ENCODE measurements at places on chromosomes 7 and 10.

GRCh38 chr7:45196374-45196773 lies 38.8 kb downstream of the RAMP3 start:
- no peak for DNase-seq

- peak; percentile 49 for DNase-seq
Measured at GRCh38 chr7:71521506-71521905, 389.6 kb downstream of the GALNT17 start.

DNA sequence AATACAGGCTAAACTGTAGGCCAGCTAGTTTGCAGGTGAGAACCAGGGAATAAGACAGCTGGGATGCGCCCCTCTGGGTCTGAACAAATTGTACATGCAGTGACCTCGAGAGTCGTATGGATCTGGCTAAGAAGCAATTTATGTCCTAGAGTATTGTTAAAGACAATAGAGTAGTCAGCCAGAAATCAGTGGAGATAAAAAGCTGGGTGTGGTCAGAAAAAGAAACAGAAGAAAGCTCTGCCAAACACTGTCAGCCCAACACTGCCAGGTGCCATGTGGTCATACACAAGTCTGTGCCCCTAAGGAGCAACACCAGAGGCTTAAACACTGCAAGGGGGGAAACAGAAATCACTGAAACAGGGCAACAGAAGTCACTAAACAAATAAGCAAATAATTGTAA lies 62.2 kb downstream of the CNOT4 start:
- DNase-seq, result no peak

- DNase-seq, result peak; percentile 18
Measured at GRCh38 chr7:8014399-8014798, 45.8 kb downstream of the GLCCI1 start.

DNA sequence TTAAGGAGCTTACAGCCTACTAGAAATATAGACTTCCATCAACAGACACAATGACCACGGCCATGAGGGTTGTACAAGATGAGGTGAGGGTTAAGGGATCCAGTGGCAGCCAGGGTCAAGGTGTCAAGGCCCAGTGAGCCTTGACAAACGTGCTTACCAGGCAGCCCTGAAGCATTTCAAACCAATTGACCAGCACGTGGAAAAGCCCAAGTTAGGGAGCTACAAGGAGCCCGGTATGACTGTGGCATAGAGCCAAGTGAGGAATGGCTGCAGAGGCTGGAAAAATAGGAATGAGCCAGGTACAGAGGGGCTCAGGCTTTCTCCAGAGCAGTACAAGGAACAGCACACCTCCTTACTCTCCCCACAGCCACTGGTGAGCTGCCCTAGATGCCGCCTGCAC lies 12.7 kb downstream of the AFAP1L2 start:
- DNase-seq, result no peak

GRCh38 chr10:102773986-102774385 lies 30.2 kb downstream of the WBP1L start:
- no peak for DNase-seq

GRCh38 chr7:49112222-49112621 lies 187.9 kb downstream of the CDC14C start:
- DNase-seq, result no peak

DNA sequence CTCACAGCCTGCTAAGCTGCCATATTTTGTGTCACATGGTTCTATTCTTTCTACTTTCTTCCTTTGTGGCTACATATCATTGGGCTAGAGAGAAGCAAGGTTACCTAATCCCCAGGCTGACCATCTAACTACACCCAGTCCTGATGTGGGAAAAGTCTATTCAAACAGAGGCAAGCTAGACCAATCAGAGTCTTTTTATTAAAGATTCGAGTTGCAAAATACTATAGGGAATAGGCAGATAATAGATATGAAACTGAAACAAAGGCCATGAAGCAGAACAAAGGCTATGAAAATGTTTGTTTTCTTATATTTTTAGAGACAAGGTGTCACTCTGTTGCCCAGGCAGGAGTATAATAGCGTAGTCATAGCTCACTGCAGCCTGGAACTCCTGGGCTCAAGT lies 36.7 kb downstream of the MTERF1 start:
- no peak for DNase-seq

DNA sequence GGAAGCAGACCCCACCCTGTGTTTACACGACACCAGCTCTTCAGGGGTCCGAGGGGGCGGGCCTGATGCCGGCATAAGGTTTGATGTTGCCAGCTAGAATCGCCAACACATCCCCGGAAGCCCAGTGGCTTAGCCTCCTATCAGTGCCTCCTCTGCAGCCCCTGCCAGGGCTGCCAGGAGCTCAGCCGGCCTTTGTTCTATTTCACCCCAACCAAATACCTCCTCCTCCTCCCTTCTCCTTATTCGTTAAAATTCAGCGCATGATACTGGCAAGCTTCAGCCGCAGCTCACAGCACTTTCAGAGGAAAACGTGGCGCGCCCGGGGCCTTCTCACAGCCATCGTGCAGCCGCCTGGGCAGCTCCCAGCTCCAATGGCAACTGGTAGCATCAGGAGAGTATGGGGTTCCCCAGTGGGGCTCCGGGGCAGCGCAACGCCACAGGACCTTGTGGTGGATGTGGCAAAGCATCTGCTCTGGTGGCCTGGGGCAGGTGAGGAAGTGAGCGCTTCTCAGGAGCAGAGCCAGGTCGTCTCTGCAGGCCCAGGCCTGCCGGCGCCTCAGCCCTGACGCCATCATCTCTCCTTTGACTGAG lies 176.4 kb upstream of the RHEB start:
- DNase-seq, result peak; percentile 35

DNA sequence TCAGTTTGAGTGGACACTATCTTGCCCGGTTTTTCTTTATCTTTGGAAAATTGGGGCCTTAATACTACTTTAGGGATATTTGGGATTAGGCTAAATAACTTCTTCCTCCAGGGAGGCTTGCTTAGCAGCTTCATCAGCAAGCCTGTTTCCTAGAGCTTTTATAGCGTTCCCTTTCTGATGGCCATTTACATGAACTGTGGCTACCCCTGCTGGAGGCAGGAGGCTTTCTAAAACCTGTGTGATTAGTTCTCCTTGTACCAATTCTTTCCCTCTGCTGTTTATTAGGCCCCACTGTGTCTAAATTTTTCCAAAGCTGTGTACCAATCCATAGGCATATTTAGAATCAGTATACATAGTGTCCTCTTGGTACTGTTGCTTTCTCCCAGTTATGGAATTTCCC lies 61.7 kb upstream of the CNTNAP2 start:
- no peak for DNase-seq

GRCh38 chr7:119943942-119944600 lies 328.9 kb upstream of the KCND2 start:
- DNase-seq, result no peak

DNA sequence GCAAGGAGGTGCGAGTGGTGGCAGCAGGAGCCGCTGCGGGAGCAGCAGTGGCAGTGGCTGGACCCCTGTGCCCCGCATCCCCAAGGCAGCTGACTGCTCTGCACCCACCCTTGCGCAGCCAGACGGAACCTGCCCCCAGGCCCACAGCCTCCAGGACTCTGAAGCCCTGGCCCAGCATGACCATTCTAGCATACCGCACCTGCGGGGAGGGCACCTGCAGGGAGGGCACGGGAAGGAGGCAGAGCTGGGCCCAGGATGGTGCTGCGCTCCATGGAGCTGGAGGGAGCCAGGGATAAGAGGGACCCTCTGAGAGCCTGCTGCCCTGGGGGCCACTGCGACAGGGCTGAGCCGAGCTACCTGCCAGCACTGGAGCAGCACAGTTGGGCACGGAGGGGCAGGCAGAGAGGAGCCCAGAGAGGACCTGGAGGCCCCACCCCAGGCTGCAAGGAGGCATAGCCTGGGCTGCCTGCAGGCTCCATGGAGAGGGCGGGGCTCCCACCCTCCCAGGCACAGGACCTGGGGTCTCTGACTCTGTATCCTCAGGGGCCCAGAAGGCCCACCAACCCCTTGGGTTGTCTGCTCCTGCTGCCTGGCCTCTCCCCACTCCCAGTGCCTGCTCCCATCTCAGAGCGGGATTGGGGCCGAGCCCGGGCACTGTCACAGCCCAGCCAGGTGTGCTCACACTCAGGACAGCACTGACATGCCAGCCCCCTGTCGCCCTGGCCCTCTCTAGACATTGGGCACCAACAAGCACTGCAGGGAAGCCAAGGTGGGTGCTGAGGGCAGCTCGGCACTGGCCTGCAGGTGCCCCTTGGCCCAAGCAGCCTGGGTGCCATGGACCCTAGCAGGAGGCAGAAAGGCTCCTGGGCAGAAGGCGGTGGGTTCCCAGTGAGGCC lies 87.6 kb downstream of the HTR7 start:
- no peak for DNase-seq

DNA sequence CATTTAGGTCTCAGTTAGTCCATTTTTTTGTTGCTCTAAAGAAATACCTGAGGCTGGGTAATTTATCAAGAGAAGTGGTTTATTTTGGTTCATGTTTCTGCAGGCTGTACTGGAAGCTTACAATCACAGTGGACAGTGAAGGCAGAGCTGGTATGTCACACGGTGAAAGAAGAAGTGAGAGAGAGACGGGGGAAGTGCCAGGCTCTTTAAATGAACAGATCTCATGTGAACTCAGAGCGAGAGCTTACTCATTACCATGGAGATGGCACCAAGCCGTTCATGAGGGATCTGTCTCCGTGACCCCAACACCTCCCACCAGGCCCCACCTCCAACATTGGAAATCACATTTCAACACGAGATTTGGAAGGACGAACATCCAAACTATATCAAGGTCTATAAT lies 18.9 kb upstream of the PNLIPRP3 start:
- DNase-seq, result no peak

GRCh38 chr10:74034301-74034700 lies 36.4 kb downstream of the VCL start:
- DNase-seq, result no peak

- DNase-seq, result no peak
Measured at GRCh38 chr7:8702807-8703206, 269.4 kb downstream of the NXPH1 start.

DNA sequence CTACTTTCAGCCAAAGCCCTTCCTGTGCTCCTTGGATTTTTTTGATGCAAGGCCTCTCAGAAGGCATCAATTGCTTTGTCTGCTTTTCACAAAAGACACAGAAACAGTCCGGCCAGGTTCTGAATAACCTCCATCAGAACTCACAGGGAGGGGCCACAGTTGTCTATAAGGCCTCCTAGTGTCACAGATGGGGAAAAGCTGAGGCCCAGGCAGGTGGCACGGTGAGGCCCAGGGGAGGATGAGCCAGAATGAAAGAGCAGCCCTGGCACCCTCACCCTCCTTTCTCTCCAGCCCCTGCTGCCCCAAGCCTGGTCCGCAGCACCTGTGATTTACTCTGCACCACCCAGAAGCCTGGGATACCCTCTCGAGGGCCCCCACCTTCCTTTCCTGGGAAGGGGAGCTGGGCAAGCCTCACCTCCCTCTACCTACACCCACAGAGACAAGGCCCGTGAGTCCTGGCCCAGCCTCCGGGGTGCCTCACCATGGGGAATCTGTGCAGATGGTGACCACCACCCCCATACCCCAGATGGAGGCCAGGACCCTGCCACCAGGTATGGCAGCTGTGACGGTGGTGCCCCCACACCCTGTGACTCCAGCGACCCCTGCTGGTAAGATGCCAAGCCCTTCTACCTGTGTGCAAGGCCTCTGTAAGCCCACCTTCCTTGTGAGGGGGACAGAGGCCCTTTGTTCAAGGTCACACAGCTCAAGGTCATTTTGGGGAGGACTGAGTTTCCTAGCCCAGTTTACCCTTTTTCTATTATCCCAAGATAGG lies 26.2 kb upstream of the ZNF467 start:
- no peak for DNase-seq

GRCh38 chr10:26711324-26711723 lies 13.8 kb downstream of the PDSS1 start:
- DNase-seq, result no peak

DNA sequence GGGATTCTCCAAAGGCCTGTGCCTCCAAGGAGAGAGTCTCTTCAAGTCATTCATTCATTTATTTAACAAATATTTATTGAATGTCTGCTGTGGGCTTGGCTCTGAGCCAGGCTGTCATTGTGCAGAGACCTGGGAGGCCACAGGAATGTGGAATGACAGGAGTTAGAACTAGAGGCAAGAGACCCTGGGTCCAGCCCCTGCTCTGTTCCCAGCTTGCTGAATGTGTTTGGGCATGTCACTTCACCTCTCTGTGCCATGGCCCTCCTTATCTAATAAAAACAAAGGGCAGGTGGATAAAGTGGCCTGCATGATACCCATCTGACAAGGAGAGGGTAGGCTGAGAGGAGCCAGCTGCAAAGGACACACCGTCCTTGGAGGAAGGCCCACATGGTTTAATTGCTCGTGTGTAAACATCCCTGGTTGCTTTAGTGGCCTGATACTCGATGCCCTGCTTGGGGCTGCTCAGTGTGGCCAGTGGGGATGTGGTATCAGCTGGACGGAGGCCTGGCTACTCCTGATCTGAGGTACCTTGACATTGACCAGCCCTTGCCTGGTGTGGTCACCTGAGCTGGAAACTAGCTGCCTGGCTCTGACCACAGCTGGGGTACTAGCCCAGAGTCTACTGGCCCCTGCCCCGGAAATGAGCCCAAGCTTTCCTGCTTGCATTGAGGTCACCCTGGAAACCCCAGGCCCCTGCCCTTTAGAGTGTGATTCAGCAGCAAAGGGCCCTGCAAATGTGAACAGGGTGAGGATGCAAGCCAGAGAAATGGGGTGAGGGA lies 116.2 kb downstream of the CDH23 start:
- peak; percentile 73 for DNase-seq

DNA sequence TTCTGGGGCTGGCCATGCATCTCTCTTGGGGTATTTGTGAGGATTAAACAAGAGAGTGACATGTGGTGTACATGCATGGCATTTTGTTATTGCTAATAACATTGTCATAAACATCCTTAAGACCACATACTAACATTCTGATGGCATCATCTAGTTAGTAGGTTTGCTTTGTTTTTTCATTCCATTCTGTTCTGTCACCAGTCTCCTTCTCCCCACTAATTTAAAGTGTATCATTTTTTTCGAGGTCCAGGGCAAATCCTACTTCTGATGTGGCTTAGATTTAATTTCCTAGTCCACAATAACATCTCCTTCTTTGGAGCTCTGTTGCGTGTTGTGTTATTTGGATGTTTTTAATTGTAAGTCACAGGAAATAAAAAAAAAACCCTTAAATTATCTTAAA lies 248.1 kb downstream of the LRMDA start:
- no peak for DNase-seq

DNA sequence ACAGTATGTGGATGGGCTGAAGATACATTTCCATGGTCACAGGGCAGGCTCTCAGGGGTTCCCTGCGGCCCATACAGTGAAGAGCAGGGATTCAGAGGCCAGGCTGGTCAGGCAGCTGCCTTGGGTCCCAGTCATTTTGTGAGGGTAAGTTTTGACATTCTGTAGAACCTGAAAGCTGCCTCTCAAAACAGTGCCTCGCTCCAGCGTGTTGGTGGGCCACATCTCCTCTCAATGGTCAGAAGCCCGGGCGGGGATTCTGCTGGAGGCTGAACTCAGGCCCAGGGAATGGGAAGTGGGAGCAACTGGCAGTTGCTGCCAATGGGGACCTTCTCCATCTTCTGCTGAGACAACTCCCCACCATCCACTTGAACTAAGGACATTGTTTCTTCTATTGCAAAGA lies 190.0 kb downstream of the PTPN20 start:
- no peak for DNase-seq

- DNase-seq, result peak; percentile 21
Measured at GRCh38 chr7:78134256-78134655, 335.7 kb downstream of the PHTF2 start.

GRCh38 chr10:77319557-77319956 lies 318.1 kb downstream of the KCNMA1 start:
- DNase-seq, result no peak

GRCh38 chr10:59000162-59000825 lies 176.1 kb upstream of the PHYHIPL start:
- DNase-seq, result no peak

- peak; percentile 86 for DNase-seq
Measured at GRCh38 chr7:106071999-106072714, 40.0 kb downstream of the SYPL1 start.

- no peak for DNase-seq
Measured at GRCh38 chr7:135185471-135186260, 15.2 kb upstream of the CYREN start.
